Stimulated activated CD4-positive, alpha-beta T cell treated with anti-CD3 and anti-CD28 coated beads, Interleukin-4, amount 100 ng/mL, for 24 hours (primary cell): ENCODE measurements at places on chromosomes 4 and X.

DNA sequence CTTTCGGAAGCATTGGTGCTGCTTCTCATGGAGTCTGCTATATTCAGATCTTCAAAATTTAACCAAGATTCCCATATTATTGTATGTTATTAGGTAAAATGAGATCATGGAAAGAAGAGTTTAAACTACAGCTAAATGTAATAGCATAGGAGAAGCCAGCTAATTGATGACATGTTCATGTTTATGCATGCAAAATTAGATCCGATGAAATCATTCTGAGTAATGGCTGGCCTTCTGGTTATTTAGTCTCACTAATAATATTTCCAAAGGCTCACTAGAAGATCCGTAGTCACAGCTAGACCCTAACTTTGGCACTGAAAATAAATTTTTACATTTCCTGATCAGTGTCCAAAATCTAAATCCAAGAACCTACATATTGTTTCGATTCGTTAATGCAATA is 19.8 kb upstream of the PHKA2 start:
- no peak for DNase-seq

- no peak for DNase-seq
These were observed 277.3 kb upstream of the TRPC5 start for GRCh38 chrX:112359906-112360305.

GRCh38 chr4:51870441-51871188 is 27.7 kb downstream of the DCUN1D4 start:
- no peak for DNase-seq

DNA sequence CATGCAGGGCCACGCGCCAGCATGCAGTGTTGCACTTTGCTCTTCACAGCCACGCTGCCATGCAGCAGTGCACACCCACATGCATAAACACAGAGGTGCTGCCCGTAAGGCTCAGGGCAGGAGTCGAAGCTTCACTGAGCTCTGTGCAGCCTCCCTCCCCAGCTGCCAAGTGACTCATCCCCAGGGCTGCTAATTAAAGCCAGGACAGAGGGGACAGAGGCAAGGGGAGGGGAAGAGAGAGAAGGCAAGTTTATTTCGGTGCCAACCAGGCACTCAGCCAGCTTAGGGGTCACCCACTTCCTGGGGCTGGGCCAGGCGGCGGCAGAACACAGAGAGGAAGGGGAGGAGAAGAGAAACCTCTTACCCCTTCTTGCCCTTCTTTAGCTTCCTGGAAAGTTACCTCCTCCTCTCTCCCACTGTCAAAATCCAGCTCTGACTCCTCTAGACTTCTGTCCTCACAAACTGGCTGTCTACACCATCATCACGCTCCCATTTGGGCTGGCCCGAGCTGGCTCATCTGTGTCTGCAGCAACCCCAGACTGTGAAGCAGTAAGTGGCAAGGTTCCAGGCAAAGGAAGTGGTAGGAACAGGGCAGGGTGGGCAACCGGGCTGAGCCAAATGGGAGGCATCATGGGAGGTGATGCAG is 6.2 kb upstream of the IQSEC2 start:
- DNase-seq: peak; percentile 16

DNA sequence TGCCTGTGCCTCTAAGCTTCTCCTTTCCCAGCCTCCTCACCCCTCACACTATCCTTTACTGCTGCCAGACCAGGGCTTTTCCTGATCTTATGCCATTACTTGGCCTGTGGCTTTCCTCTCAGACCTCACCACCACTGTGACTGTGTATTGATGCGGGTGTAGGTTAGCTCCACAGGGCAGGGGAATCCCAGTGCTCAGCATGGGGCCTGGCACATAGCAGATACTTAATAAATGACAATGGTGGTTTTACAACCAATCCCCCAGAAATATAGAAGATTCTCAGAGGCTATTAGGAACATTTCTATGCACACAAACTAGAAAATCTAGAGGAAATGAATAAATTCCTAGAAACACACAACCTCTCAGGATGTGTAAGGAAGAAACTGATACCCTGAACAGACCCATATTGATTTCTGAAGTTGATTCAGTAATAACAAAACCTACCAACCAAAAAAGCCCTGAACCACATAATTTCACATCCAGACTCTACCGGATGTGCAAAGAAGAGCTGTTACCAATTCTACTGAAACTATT is 129.6 kb upstream of the QRFPR start:
- DNase-seq: no peak

GRCh38 chr4:123297836-123298235 is 98.8 kb upstream of the SPRY1 start:
- no peak for DNase-seq

DNA sequence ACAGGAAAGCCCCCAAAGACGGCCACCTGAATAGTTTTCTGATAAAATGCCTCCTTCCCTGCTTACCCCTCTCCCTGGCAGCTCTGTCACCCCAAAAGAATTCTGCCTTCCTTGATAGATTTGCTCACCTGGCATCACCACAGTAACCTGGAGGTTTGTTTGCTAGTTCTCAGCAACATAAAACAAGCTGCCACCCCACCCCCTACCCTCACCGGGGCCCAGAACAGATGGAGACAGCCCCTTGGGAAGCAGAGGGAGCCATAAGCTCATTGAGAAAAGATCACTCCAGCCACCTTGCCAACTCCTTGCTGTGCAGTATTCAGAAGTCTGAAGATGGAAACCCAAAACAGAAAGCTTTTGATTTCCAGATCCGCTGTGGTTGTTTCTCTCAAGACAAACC is 108.6 kb downstream of the DHX15 start:
- no peak for DNase-seq

- no peak for DNase-seq
These were observed 19.0 kb upstream of the PACRGL start for GRCh38 chr4:20681271-20681670.

- no peak for DNase-seq
These were observed 48.9 kb downstream of the JADE3 start for GRCh38 chrX:46961097-46961496.

GRCh38 chr4:48518143-48518542 is 28.1 kb downstream of the ZAR1 start:
- no peak for DNase-seq

- DNase-seq: no peak
These were observed 130.5 kb upstream of the SLITRK2 start for GRCh38 chrX:145687146-145687545.

- DNase-seq: no peak
These were observed 21.4 kb upstream of the PLCXD1 start for GRCh38 chrX:259692-260355.

- DNase-seq: no peak
These were observed 56.8 kb downstream of the SEPSECS start for GRCh38 chr4:25103418-25103817.

DNA sequence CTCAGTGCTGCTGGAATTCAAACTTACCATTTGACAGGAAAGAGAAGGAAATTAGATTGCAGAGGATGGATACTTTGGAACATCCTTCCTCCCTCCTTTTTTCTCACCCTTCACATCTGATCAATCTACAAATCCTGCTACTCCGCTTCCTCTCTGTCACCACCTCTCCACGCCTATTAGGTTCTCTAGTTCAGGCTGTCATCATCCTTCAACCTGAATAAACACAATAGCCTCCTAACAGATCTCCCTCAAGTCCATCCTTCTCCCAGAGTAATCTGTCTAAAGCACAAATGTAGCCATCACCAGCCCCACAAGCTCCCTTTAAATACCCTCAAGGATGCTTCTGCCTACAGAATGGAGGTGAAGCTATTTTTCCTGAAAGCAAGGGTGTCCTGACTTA is 20.0 kb upstream of the SLAIN2 start:
- no peak for DNase-seq

- no peak for DNase-seq
These were observed 59.1 kb downstream of the LUZP4 start for GRCh38 chrX:115348446-115349225.

DNA sequence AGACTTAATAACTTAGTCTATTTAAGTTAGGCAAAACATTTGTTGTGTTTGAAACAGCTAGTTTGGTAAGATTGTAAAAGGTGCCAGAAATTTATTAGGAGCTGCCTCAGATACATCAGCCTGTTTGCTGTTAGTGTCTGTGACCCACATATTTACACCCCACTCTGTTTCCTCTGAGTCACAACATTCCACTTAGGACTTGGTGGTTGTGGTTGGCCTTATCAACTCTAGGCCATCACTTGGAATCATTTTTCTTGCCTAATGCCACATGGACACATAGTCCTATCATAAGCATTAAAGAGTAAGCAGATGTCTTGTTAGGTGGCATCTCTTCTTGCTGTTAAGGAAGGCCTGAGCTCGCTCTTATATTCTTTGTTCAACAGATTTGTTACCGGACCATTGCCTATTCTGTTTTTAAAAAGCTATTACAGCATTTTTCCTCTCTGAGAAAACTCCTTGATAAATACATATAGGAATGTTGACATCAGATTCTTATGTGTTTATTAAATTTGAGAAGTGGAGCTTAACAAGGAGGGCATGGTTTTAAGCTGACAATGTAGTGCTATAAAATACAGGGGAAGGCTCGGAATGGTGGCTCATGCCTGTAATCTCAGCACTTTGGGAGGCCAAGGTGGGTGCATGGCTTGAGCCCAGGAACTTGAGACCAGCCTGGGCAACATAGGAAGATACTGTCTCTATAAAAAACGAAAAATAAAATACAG is 51.2 kb upstream of the PGRMC2 start:
- no peak for DNase-seq

GRCh38 chr4:92760433-92760832 is 456.7 kb downstream of the GRID2 start:
- no peak for DNase-seq

GRCh38 chr4:105147016-105147552 is 408 bp downstream of the TET2 start:
- no peak for DNase-seq

DNA sequence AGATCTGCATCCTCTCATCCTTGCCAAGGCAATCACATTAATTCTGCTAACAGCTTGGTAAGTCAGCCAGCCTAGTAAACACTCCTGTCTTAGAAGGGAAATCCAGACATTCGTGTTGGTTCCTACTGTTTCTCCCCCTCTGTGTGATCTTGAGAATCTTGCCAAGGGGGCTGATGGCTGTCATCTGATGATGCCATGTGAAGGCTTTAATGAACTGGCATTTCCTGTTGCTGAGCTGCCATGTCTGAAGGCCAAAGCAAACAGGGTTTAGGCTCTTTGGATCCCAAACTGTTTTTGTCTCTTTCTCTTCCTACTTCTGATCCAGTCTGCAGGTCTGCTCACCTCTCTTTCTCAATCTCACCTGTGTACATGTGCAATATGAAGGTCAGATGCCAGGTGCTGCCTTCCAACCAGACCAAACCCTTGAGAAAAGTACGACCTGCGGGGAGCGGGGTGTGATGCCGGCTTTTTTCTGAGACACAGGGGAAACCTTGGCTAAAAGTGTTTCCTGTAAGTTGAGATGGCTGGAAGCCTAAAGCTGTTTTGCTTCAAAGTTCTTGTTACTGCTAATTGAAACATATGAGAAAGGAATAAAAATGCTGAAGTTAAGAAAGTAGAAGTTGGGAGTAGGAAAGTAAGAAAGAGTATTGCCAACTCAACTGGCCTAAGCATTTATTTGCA is 532.9 kb downstream of the ANKRD50 start:
- DNase-seq: no peak

GRCh38 chrX:100076031-100076430 is 334.0 kb downstream of the PCDH19 start:
- no peak for DNase-seq

GRCh38 chr4:183288955-183289354 is 31.1 kb downstream of the CLDN22 start:
- no peak for DNase-seq

GRCh38 chr4:182555997-182556418 is 312.8 kb downstream of the TENM3 start:
- DNase-seq: no peak

- no peak for DNase-seq
These were observed 46.0 kb downstream of the WDR19 start for GRCh38 chr4:39228377-39228776.
